Kidney epithelial cell (primary cell): ENCODE measurements at places on chromosomes 4 and X.

DNA sequence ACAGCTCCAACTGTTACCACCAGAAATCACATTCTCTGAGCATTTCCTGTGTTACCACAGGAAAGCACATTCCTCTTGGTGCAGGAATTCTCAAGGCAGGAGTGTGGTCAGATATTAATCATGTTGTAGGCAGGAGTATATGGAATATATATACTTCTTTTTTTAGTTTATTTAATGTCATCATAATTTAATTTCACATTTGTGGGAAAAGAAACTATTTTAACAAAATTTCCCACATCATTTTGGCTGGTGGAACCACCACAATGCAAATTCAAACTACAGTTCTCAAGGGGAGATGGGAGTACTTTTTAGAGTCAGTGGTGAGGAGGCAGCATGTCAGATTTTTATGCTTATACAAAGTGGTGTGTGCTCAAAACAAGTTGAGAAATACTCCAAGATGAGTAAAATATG is 139.0 kb downstream of the ATP10D start:
- no peak for DNase-seq

DNA sequence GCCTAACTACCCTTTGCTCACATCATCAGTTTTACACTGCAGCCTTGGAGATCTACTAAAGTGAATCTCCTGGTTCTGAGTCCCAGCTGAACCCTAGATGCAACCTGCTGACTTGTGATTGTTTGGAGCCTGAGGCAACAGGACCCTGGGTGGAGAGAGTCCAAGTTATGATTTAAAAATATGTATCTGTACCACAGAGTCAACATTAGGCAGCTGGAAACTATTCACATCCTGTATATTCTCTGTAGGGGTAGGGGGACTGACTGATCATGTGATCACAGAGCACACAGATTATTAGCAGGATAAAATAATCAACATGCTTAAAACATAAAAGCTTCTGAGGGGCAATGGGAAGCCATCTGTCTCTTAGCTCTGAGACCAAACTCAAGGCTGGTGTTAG is 52.1 kb downstream of the CT47B1 start:
- DNase-seq, result no peak

GRCh38 chr4:76733068-76733771 is 164.7 kb downstream of the SOWAHB start:
- no peak for DNase-seq

- no peak for DNase-seq
Measured at GRCh38 chr4:67770422-67770821, 16.2 kb upstream of the GNRHR start.
